ENCODE measurements at places on chromosomes 5 and 9. TPM values are rescaled to one million over a fixed set of nuclear protein-coding genes. Genes with fewer than 3 reads are reported as not detected.

C8G gene
- total RNA-seq: not detected

SLC27A6 gene
- 0.96 TPM for total RNA-seq

MEF2C gene
- total RNA-seq: 0.85 TPM

HBEGF gene
- 26.9 TPM for total RNA-seq

COL23A1 gene
- total RNA-seq: 0.43 TPM

PCDHB5 gene
- 0.64 TPM for total RNA-seq

BNC2 gene
- total RNA-seq: under 0.01 TPM

SLCO6A1 gene
- total RNA-seq: not detected

NEUROG1 gene
- total RNA-seq: not detected

HTR1A gene
- total RNA-seq: not detected

PALM2AKAP2 gene
- total RNA-seq: 8.2 TPM

PRSS3 gene
- 48.0 TPM for total RNA-seq

OLFM1 gene
- total RNA-seq: 0.48 TPM

ZNF618 gene
- total RNA-seq: 1.7 TPM

HMHB1 gene
- not detected for total RNA-seq

KCTD16 gene
- total RNA-seq: under 0.01 TPM

BTNL8 gene
- not detected for total RNA-seq

TEX48 gene
- total RNA-seq: not detected

PIK3R1 gene
- total RNA-seq: 18.3 TPM

WHRN gene
- 0.96 TPM for total RNA-seq

NFIL3 gene
- total RNA-seq: 50.4 TPM

OTP gene
- not detected for total RNA-seq

HAND1 gene
- total RNA-seq: not detected

ANKRD18A gene
- total RNA-seq: 0.48 TPM

PCDHAC1 gene
- 0.48 TPM for total RNA-seq

NCS1 gene
- 60.7 TPM for total RNA-seq

MSX2 gene
- not detected for total RNA-seq

S1PR3 gene
- total RNA-seq: under 0.01 TPM

PCDHGB2 gene
- not detected for total RNA-seq

GRXCR2 gene
- total RNA-seq: not detected

SNX24 gene
- 28.0 TPM for total RNA-seq

GRIN3A gene
- not detected for total RNA-seq

PCDHGA4 gene
- total RNA-seq: not detected

ZBTB34 gene
- 6.6 TPM for total RNA-seq

NIM1K gene
- not detected for total RNA-seq

PTGES gene
- total RNA-seq: 20.5 TPM

TNC gene
- total RNA-seq: 254 TPM

PIP5K1B gene
- total RNA-seq: not detected

FBP2 gene
- total RNA-seq: not detected

TLR4 gene
- 0.64 TPM for total RNA-seq

SPINK6 gene
- total RNA-seq: not detected

FOXD4L5 gene
- 0.24 TPM for total RNA-seq

SLC1A1 gene
- total RNA-seq: 8.2 TPM

GAPVD1 gene
- total RNA-seq: 61.6 TPM
